HTR-8/SVneo (cell line): ENCODE measurements at places on chromosomes 1 and 21.

- DNase-seq: no peak
Observed at GRCh38 chr21:28944296-28944695, 48.4 kb downstream of the LTN1 start.

DNA sequence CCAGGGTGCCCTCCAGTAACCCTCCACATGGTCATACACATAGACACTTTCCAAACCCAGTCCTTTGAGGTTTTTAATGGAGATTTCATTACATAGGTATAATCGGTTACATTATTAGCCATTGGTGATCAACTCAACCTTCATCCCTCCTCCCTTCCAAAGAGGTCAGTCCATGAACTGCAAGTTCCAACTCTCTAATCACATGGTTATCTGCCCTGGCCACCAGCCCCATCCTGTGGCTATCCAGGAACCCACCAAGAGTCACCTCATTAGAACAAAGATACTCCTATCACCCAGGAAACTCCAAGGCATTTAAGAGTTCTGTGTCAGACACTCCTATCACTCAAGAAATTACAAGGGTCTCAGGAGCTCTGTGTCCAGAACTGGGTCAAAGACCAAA lies 12.2 kb downstream of the ATP1A4 start:
- DNase-seq: no peak

- DNase-seq: no peak
Observed at GRCh38 chr21:19981938-19982337, 1016.3 kb upstream of the NCAM2 start.

- DNase-seq: no peak
Observed at GRCh38 chr1:32240140-32240951, 6.7 kb upstream of the FAM167B start.

GRCh38 chr1:203095061-203095690 lies 9.4 kb upstream of the MYOG start:
- no peak for DNase-seq

DNA sequence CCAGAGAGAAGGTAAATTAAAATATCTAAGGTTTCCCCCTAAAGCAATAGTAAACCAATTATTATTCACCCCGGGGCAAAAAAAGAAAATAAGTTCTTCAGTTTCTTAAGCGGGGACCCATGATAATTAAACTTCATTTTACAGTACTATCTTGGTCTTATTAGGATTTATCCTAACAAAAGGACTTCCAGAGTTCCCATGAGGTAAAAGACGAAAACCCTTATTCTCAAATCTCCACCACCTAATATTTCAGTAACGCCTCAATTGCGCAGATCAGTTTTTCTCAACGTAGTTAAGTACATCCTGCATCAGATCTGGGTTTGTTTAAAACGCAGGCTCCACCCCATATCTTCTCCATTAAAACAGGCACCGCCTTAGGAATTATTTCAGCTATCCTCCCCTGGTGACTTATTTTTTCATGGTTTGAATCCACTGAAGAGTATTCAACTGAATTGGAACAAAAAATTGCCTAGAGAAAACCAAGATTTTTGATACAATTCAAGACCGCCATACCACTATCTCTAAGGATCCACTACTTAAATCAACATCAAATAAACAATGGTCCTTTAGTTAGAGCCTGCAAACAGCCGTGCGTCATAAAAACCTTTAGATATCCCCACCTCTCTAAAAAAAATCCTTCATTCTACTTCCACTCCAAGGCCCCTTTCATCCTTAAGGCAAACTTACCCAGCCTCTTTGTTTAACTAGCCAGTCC lies 1.7 kb downstream of the MCL1 start:
- DNase-seq: no peak

DNA sequence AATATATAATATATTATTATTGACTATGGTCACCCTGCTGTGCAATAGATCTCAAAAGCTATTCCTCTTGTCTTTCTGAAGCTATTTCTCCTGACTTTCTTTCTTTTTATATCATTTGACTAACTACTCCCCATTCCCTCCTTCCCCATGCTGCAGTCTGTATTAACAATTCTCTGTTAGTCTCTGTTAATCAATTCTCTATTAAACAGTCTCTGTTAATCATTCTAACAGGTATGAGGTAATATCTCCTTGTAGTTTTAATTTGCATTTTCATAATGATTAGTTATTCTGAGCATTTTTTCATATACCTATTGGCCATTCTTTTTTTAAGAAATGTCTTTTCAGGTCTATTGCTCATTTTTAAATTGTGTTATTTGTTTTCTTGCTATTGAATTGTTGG lies 201.0 kb upstream of the B3GALT2 start:
- DNase-seq: no peak

GRCh38 chr1:164794356-164794755 lies 235.4 kb downstream of the PBX1 start:
- peak; percentile 61 for DNase-seq
